ENCODE measurements at places on chromosomes 1 and 21.

- peak; percentile 1 for DNase-seq
Measured at GRCh38 chr1:20964540-20965484, 177.7 kb upstream of the HP1BP3 start.

GRCh38 chr1:182192966-182193365 is 131.5 kb upstream of the ZNF648 start:
- DNase-seq: no peak

DNA sequence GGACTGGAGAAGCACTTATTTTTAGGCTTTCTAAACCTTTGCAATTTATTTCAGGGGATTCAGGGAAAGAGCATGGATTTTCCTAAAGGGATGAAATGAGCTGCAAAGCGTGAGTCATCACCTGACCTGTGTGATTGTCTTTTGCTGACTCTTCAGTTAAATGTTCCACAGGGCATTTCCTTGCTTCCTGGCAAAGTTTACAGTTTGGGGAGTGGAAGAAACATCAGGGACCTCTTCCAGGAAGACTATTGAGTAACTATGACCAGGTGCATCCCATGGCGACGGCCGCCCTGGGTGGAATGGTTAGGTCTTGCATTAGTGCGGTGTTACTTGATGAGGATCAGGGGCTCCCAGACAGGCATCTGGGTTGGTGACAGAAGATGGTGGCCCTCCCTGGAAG is 79.5 kb upstream of the SIPA1L2 start:
- no peak for DNase-seq

DNA sequence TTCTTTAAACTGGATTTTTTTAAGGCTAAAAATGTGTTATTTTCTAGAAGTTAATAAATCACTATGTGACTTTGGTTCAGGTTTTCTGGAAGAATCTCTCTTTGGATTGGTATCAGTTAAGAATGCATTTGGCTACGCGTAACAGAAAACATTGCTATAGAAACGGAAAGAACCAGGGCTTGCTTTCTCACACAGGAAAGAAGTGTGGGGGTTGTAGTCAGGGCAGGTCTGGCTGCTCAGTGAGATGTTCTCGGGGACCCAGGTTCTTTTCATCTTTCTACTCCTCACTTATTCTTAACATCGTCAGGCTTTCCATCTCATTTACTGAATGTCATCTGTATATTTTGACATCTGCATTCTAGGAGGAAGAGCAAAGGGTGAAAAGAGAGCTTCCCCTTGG is 191.4 kb downstream of the ZBTB18 start:
- no peak for DNase-seq

DNA sequence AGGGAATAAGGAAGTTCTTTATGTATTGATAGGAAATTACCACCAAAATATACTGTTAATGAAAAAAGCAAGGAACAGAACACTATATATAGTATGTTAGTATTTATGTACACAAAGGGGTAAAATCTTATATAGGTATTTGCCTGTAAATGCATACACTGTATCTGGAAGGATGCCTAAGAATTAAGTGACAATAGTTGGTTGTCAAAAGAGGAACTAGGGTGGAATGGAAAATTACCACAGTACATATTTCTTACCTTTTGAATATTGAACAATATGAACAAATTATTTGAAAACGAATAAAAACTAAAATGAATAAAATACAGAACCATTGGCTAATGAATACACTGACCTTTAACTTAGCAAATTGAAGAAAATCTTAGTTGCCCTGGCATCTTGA is 13.6 kb downstream of the ARPC5 start:
- DNase-seq: no peak

DNA sequence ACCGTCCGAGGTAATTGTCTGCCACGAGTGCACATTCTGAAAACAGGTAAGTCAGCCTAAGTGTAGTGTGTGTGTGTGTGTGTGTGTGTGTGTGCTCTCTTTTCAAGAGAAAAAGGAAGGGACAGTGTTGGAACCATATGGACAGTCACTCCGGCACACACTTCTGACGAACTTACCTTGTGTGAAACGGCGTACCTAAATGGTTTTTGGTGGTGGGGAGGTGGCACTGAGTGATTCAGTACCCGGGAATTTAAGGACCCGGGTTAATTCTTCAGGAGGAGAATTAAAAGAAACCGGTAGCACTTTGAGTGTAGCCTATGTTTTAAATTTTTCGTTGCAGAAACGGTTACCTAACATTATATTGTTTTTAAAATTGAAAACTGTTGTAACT is 286 bp downstream of the ODR4 start:
- no peak for DNase-seq

DNA sequence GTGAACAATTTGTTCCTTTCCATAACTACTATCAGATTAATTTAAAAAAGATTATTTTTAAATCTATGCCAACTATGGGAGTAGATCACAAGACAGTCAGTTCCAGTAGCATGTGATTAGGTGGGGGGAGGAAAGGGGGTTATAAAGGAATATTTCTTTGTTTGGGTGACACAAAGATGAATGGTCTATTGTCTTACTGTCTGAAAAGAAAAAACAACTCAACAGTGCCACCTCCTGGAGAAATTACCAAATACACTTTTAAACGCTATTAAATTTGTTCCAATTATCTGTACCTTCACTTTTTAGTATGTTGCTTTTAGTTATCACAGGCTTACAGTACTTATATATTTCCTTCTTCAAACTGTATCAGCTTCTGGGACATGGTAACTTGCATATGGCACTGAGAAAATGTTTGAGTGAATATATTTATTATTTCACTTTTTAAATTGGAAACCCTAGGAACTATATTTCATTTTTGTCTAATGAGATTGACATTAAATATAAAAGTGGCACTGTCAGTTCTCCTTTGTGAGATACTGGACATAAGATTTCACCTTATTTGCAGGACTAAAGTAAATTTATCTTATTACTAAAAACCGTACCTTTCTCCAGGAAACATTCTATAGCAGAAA is 1.7 kb upstream of the SORT1 start:
- no peak for DNase-seq

DNA sequence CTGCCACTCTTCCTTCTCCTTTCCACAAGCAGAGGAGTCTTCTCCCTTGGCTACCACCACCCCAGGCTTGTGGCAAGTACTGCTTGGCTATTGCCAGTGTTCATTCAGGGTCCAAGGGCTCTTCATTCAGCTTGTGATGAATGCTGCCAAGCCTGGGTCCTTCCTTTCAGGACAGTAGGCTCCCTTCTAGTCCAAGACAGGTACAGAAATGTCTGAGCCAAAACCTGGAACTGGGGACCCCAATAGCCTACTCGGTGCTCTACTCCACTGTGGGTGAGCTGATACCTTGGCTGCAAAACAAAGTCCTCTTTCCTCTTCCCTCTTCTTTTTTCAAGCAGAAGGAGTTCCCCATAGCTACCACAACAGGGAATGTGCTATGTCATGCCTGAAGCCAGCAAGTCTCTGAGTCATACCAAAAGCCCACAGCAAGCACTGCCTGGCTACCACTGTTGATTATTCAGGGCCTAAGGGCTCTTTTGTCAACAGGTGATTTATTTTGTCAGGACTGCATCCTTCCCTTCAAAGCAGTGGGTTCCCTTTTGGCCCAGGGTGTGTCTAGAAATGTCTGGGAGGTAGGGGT is 268.9 kb downstream of the HHAT start:
- peak; percentile 22 for DNase-seq

DNA sequence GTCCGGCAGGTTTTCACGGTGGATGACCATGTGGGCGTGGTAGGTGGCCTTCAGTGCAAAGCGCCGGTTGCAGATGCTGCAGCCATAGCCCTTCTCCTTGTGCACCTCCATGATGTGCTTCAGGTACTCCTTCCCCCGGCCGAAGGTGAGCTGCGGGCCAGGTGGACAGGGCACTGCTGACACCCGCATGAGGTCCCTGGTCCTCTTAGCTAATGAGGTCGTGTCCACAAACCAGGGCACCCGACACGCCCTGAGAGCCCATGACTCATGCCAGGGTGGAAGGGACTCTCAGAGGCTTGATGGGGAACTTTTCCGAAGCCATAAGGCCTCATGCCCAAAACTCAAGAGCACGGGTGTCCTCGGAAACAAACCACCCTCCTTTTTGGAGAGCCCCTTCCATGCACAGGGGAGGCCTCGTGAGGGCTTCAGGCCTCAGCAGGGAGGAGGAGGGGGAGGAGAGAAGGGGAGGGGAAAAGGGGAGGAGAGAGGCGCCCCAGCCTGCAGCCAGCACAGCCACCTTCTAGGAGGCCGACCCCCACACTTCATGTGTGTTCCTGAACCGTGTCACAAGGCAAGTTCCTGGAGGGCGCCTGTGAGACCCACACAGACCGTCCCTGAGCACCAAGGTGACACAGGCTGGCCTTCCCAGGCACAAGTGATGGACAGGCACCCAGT is 54.4 kb upstream of the RIPK4 start:
- DNase-seq: no peak

GRCh38 chr1:151062741-151063371 is 2.7 kb downstream of the MLLT11 start:
- no peak for DNase-seq

GRCh38 chr1:59229138-59229537 is 67.8 kb upstream of the FGGY start:
- DNase-seq: no peak

- no peak for DNase-seq
Measured at GRCh38 chr1:162661336-162661735, 29.1 kb downstream of the DDR2 start.

DNA sequence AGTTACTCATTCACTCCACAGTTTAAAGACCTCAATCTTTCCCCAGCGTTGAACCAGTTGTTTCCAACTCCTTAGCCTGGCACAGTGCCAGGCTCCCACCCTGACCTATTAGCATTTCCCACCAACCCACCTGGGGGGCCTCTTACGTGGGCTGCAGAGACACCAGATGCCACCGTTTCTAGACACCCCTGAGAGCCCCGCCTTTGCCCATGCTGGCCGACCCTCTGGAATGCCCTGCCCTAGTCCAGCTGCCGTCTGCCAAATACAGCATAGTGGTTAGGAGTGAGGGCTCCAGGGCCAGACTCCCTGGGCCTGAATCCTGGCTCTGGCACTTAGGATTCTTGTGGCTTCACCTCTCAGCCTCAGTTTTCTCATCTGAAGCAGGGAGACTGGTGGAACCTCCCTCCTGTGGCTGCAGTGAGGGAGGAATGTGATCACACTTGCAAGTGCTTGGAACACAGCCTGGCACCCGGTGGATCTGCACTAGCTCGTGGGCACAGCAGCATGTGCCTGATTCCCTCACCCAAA is 65.2 kb downstream of the TMCO4 start:
- DNase-seq: no peak

DNA sequence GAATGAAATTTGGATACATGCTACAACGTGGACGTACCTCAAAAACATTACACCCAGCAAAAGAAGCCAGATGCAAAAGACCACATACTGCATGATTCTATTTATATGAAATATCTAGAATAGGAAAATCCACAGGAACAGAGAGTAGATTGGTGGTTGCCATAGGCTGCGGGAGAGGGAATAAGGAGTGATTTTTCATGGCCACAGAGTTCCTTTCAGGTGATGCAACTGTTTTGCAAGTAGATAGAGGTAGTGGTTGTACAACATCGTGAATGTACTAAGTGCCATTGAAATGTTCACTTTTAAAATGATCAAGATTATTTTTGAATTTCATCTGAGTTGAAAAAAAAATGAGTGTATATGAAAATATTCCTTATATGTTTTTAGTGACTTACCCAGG is 115.3 kb upstream of the RUNX1 start:
- no peak for DNase-seq

- no peak for DNase-seq
Measured at GRCh38 chr1:6086762-6087376, 41.2 kb downstream of the KCNAB2 start.

- no peak for DNase-seq
Measured at GRCh38 chr1:10295481-10296085, 85.2 kb downstream of the KIF1B start.

- DNase-seq: no peak
Measured at GRCh38 chr1:115426231-115426771, 88.3 kb upstream of the NGF start.

DNA sequence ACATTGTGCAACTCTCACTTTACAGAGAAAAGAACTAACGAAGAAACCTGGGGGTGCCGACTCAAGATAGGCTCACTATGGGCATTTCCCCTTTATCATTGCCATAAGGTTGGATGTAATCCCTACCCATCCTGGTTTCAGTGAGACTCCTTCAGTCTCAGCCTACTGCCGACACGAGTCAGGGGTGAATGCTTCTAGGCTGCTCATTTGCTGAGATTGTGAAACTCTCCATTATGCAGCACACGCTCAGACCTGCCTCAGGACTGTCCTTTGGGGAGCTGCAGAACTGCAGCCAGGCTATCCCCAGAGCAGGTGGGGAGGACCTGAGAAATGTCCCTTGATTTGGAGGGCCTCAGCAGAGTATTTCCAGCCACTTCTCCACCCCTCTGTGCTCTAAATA is 22.2 kb downstream of the TSHB start:
- no peak for DNase-seq

DNA sequence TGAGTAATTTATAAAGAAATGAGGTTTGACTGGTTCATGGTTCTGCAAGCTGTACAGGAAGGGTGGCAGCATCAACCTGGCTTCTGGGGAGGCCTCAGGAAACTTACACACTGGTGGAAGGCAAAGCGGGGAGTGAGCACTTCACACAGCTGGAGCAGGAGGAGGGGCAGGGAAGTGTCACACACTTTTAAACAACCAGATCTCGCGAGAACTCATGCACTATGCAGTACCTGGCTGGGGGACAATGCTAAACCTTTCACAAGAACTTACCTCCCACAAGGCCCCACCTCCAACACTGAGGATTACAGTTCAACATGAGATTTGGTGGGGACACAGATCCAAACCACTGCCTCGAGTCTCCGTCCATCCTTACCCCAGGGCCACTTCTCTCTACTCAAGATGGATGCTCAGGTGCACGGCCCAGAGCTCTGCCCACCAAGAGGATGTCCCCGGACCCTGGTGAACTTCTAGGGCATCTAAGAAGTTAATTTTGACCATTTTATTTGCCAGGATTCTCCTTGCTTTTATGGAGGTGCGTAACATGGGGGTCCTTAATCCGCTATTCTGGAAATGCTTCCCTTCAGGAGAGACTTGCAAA is 22.7 kb upstream of the ACTRT2 start:
- no peak for DNase-seq

All from CD4-positive, alpha-beta T cell treated with Interferon gamma for 1 hour (primary cell).